ENCODE measurements at places on chromosomes 11 and 22. TPM values are rescaled to one million over a fixed set of nuclear protein-coding genes. Genes with fewer than 3 reads are reported as not detected.

FDX1 gene
- 17.6 TPM for total RNA-seq

ALDH3B1 gene
- total RNA-seq: 2.1 TPM

BBOX1 gene
- not detected for total RNA-seq

OVOL1 gene
- not detected for total RNA-seq

FGF4 gene
- total RNA-seq: not detected

DNA sequence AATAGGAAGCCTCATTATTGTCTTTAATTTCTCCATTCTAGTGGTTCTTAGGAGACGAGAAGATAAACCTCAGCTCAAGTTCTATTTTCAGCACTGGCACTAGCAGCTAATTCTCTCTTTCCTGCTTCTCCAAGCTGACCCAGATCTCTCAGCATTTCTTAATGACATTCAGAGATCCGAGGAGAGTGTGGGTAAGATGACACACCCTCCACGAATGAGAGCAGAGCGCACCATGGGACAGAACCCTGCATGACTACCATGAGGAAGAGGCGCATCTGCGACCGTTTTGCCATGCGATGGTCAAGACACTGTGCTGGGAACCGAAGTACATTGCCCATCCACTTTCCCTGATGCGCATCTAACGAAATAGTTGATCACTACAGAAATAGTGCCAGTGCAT, 241.8 kb downstream of the LARGE1 start:
- no peak for DNase-seq

DNA sequence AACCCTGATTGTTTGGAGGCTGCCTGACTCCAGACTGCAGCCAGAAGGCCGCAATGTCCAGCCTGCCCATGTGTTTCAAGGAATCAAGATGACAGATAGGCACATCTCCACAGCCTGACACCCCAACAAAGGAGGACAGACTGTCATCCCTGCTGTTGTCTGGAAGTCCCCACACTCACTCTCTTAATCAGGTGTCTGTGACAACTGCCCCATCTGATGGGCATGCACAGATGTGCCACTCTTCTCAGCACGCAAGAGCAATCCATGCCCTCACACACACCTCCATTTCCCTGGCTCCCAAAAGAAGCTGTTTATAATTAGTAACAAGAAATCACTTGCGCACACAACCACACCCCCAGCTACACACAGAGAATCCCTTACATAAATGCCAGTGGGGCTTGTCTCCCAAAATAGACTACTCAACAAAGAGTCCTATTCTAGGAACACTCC, 117.6 kb downstream of the C11orf58 start:
- no peak for DNase-seq

- no peak for DNase-seq
Measured at GRCh38 chr11:115656669-115657068, 152.5 kb upstream of the CADM1 start.

DNA sequence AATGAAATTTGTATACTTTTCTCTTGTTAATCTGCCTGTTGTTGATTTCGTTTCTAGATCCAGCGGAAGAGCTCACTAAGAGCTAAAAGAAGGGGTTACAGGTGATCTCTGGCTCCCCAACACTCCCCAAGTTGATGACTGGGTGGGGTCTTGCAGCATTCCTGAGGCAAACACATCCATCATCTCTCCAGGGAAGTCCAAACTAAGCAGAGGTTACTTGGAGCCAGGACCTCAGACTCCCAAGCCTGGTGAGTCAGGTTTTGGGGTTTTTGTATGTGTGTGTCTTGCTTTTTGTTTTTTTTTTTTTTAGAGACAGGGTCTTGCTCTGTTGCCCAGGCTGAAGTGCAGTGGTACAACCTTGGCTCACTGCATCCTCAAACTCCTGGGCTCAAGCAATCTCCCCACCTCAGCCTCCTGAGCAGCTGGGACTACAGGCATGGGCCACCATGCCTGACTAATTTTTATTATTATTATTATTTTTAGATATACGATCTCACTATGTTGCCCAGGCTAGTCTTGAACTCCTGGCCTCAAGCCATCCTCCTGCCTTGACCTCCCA, 11.5 kb upstream of the RPS3 start:
- no peak for DNase-seq
